ENCODE measurements at places on chromosomes 2 and 18. TPM values are rescaled to one million over a fixed set of nuclear protein-coding genes. Genes with fewer than 3 reads are reported as not detected.

The SLC9A2 gene
- not detected for total RNA-seq

DNA sequence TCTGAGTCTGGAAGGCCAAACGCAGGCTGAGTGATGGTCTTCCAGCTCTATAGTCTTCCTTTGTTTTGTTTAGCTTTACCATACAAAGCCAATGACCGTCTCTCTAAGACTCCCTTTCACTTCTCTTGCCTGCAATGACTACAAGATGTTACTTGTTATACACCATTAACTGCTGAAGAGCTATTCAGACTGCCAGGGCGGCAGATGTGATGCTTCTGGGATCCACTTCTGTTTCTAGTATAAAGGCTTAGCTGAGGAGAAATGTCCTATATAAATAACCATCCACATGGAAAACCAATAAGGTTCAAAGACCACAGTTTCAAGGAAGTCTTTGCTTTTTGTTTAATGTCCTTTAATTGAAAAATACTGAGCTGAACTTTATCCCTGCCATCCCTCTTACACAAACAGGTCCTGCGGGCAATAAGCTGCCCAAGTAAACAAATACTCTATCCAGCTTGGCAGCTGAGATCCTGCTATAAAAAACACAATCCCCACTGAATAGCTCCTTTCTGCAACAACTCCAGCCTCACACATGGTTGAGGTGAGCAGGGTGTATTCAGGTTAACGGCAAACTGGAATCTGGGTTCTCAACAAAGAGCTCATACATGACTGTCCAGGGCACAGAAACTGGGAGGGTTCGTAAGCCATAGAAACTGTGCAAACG, 124.6 kb downstream of the VIT start:
- no peak for DNase-seq

The KATNAL2 gene
- 1.8 TPM for total RNA-seq

The NRP2 gene
- 12.3 TPM for total RNA-seq

DNA sequence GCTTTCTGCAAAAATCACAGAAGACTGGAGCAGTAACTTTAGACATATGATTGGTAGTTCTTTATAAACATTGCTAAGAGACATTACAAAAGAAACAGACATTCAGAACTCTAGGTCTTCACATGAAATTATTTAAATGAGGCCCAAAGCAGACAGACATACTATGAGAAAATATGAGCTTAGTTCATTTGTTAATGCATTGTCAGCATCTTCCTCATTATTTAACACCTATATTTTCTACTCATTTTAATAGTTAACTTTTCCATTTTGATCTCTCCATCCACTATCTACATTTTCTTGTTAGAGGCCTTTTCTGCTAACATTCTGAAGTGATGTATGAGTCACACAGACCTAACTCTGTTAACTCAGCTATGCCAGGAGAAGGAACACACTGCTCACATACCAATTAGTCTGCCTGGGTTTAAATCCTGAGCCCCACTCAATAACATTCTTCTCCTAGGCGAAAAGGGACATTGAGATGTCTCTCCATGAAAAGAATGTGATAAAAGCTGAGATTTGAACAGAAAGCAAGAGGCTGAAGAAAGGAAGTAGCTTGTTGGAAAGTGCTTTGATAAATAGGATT, 400.3 kb upstream of the PKDCC start:
- DNase-seq: no peak

GRCh38 chr18:58195278-58195765, 151.3 kb downstream of the NEDD4L start:
- no peak for DNase-seq

The CERKL gene
- not detected for total RNA-seq

- DNase-seq: no peak
These were observed 508.8 kb upstream of the CELF4 start for GRCh38 chr18:38074298-38074876.

GRCh38 chr2:196533772-196534397, 105.6 kb upstream of the CCDC150 start:
- no peak for DNase-seq
